ENCODE measurements at places on chromosomes 1 and 21. TPM values are rescaled to one million over a fixed set of nuclear protein-coding genes. Genes with fewer than 3 reads are reported as not detected.

The GOLT1A gene
- total RNA-seq = not detected

- peaks cover 55% of the 10 kb centered on the region for H3K36me3 ChIP-seq
- DNase-seq = no peak
Measured at GRCh38 chr1:149927056-149927562, 494 bp downstream of the SF3B4 start.

DNA sequence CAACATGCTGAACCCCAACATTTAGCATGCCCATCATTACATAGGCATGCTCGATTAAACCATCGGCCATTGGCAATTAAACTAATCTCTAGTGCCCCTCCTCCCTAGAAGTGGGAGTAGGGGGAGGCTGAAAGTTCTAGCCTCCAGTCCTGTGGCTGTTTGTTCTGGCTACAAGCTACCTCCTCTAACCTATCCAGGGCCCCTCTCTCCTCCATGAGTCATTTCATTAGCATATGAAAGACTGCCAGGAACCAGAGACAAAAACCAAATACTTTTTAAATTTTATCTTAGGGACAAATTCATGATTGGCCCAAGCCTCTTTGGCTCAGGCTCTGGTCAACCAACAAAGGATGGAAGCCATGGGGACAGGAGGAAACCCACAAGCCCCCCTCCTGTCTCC lies 231.1 kb downstream of the CACNA1E start:
- H3K36me3 ChIP-seq = no peaks in the 10 kb centered on the region
- no peak overlapping the region for H3K27ac ChIP-seq
- H3K27me3 ChIP-seq = peaks cover 3% of the 10 kb centered on the region
- no peak overlapping the region for H3K4me3 ChIP-seq
- no peak for DNase-seq
- H3K4me1 ChIP-seq = no peaks in the 10 kb centered on the region

DNA sequence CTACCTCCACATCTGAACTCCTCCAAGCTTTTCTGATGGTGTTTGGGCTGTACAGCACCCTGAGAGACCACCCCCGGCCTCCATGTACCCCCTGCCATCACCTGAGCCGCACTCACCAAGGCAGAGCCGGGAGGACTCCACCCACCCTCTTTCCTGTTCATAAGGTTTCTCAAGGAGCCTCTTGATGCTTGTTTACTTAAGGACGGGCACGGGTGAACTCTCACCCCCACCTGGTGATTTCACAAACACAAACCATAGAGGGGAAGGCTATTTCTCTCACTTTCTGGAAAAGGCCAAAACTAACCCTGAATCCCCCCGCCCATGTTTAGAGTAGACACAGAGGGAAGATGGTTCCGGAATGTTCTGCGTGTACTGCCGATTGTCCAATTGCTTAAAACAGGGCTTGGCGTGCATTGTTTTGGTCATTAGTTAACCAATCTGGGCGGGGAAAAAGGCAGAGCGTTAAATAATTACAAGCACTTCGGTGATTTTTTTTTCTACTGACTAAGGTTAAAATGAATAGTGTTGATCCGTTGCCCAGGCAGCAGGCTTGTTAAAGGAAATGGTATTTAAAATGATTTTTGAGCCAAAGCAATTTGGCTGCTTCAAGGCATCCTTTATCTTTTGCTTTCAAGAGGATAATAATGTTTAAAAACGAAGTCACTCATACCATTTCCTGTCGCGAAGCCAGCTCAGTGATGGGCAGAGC lies 279.8 kb upstream of the VAMP3 start:
- H3K36me3 ChIP-seq = no peaks in the 10 kb centered on the region
- no peaks in the 10 kb centered on the region for H3K27me3 ChIP-seq
- no peak overlapping the region for H3K4me3 ChIP-seq
- DNase-seq = no peak

- H3K36me3 ChIP-seq = no peaks in the 10 kb centered on the region
- H3K4me3 ChIP-seq = no peak overlapping the region
- H3K27me3 ChIP-seq = no peaks in the 10 kb centered on the region
- no peak overlapping the region for H3K27ac ChIP-seq
- DNase-seq = no peak
Measured at GRCh38 chr1:239764546-239764945, 327.1 kb upstream of the FMN2 start.

The PADI3 gene
- not detected for total RNA-seq

GRCh38 chr1:247360991-247361731 lies 29.5 kb upstream of the ZNF496 start:
- H3K4me1 ChIP-seq = peaks cover 8% of the 10 kb centered on the region
- H3K27me3 ChIP-seq = peaks cover 8% of the 10 kb centered on the region
- no peaks in the 10 kb centered on the region for H3K36me3 ChIP-seq
- no peak for DNase-seq
- H3K27ac ChIP-seq = no peak overlapping the region

DNA sequence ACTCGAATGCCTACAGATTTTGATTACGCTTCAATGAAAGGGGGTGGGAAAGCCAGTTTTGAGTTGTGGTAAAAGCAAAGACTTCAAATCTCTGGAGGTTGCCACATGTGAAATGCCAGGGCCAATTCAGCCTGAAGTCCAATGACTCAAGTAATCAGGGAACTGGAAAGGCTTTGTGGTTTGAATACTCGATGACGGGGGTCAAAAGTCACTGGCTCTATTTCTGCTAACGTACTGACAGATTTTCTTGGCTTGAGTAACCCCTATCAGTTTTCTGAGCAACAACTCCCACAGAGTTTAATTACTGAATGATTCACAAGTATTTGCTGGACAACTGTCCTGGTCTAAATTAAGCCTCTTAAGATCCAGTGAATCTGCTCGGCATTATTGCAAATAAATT lies 152.2 kb downstream of the SIPA1L2 start:
- H3K27me3 ChIP-seq = peaks cover 8% of the 10 kb centered on the region
- no peak overlapping the region for H3K4me3 ChIP-seq
- H3K36me3 ChIP-seq = no peaks in the 10 kb centered on the region
- no peaks in the 10 kb centered on the region for H3K4me1 ChIP-seq
- H3K27ac ChIP-seq = no peak overlapping the region
- DNase-seq = no peak

- no peak overlapping the region for H3K4me3 ChIP-seq
- no peak overlapping the region for H3K27ac ChIP-seq
- no peaks in the 10 kb centered on the region for H3K36me3 ChIP-seq
- no peaks in the 10 kb centered on the region for H3K27me3 ChIP-seq
- no peaks in the 10 kb centered on the region for H3K4me1 ChIP-seq
Measured at GRCh38 chr1:194731025-194731424, 1544.6 kb upstream of the B3GALT2 start.

- H3K27ac ChIP-seq = no peak overlapping the region
- no peak overlapping the region for H3K4me3 ChIP-seq
- H3K4me1 ChIP-seq = no peaks in the 10 kb centered on the region
- DNase-seq = no peak
- H3K27me3 ChIP-seq = no peaks in the 10 kb centered on the region
- H3K36me3 ChIP-seq = no peaks in the 10 kb centered on the region
Measured at GRCh38 chr1:43605766-43606165, 44.2 kb upstream of the KDM4A start.

DNA sequence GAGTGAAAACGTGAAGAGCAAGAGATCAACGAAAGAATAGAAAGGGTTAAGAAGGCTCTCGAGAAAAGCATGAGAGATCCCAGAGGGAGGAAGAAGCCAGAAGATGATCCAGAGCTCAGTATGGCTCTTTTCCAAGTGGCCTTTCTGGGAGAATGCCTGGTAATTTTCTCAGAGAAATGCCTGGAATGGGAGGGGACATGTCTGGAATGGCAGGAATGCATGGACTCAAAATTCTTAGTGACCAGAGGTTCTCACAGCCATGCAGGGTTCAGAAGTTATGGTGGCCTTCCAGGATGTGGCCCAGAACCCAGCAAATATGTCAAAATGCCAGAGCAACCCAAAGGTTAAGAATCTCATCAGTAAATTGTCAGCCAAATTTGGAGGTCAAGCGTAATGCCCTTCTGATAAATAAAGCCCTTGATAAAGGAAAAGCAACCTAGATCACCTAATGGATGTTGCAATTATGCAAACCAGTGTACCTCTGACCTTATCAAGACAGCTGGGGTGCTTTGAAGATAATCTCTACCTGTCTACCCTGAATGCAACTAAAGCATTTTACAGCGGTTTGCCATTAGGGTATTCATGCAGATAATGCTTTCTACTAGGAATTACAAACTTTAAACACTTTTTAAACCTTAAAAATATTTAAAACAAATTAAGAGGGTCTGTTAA lies 53.1 kb downstream of the NBPF6 start:
- DNase-seq = no peak
- no peaks in the 10 kb centered on the region for H3K4me1 ChIP-seq
- H3K36me3 ChIP-seq = no peaks in the 10 kb centered on the region
- H3K27ac ChIP-seq = no peak overlapping the region
- peaks cover 41% of the 10 kb centered on the region for H3K27me3 ChIP-seq
- no peak overlapping the region for H3K4me3 ChIP-seq

DNA sequence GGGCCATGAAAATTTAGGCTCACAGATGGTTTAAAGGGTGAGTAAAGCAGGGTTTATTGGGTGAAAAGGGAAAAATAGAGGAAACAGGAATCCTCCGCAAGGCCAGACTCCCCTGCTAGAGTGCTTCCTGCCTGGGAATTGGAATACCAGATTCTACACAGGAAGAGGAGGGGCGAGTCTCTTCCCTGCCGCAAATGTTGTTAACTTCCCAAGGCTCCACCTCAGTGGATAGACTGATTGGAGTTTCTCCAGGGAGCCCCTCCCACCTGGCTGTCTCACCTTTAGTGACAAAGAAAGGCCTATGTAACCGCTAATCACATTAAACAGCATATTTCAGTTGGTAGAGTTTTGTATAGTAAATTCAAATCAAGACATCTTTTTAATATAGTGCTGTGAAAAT lies 1450.1 kb downstream of the KCNT2 start:
- no peaks in the 10 kb centered on the region for H3K27me3 ChIP-seq
- H3K4me1 ChIP-seq = no peaks in the 10 kb centered on the region
- H3K4me3 ChIP-seq = no peak overlapping the region
- DNase-seq = no peak
- no peak overlapping the region for H3K27ac ChIP-seq

The KDM1A gene
- total RNA-seq = 86.6 TPM

GRCh38 chr1:154398141-154398540 lies 7.0 kb upstream of the IL6R start:
- no peak overlapping the region for H3K27ac ChIP-seq
- peaks cover 4% of the 10 kb centered on the region for H3K36me3 ChIP-seq
- no peak for DNase-seq
- no peak overlapping the region for H3K4me3 ChIP-seq
- peaks cover 10% of the 10 kb centered on the region for H3K27me3 ChIP-seq
- peaks cover 7% of the 10 kb centered on the region for H3K4me1 ChIP-seq

The HENMT1 gene
- 17.7 TPM for total RNA-seq

GRCh38 chr21:38660333-38661196 lies 145.2 kb upstream of the ETS2 start:
- peaks cover 8% of the 10 kb centered on the region for H3K4me1 ChIP-seq
- peaks cover 68% of the 10 kb centered on the region for H3K27me3 ChIP-seq
- no peak overlapping the region for H3K27ac ChIP-seq
- H3K4me3 ChIP-seq = peak overlapping the region; percentile 71
- peak; percentile 64 for DNase-seq
